ENCODE measurements at places on chromosomes 5 and 9. TPM values are rescaled to one million over a fixed set of nuclear protein-coding genes. Genes with fewer than 3 reads are reported as not detected.

ATG12 gene
- 48.4 TPM for polyA plus RNA-seq

SUB1 gene
- 203 TPM for polyA plus RNA-seq

PHF24 gene
- 0.23 TPM for polyA plus RNA-seq

BTNL3 gene
- polyA plus RNA-seq: not detected

PLPPR1 gene
- polyA plus RNA-seq: 9.8 TPM

SLC24A2 gene
- polyA plus RNA-seq: 1.2 TPM

SLC6A7 gene
- 0.22 TPM for polyA plus RNA-seq

STRBP gene
- polyA plus RNA-seq: 9.3 TPM

All from hindlimb muscle (tissue), 1 donor.